ENCODE measurements at places on chromosomes 1 and 21. TPM values are rescaled to one million over a fixed set of nuclear protein-coding genes. Genes with fewer than 3 reads are reported as not detected.

GRCh38 chr1:193437785-193438184 is 251.4 kb upstream of the B3GALT2 start:
- DNase-seq, result no peak

- no peak for DNase-seq
These were observed 37.0 kb upstream of the LRRC3 start for GRCh38 chr21:44418108-44418875.

DNA sequence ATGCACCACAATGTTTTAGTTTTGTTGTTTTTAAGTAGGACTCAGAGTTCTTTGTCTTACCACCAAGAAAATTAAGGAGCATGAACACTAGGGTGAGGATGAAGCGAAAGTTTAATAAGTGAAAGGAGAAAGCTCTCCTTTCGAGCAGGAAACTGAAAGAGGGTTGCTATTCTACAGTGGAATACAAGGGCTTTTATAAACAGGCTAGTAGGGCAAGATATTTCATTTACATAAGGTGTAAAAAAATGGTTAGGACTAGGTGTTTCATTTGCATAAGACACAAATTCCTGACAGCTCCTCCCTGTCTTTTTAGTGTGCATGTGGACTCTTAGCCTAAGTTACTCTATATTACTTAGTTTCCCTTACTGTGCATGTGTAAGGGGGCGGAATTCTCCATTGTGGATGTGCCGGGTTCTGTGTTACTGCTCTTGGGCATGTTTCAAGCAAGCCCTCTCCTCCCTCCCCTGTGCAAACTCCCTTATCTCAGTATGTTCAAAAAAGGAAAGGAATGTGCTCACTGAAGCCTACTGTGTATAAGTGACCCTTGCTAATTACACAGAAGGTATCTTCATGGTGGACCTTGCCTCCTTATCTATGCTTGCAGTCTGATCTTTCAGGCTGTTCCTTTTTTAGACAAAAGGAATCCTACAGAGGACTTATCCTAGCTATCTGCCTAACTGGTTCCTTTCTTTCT is 7.3 kb downstream of the TSHB start:
- DNase-seq, result no peak

Gene LAMTOR2
- total RNA-seq, result 108 TPM

Gene SPRR2G
- total RNA-seq, result not detected

Gene GJB3
- total RNA-seq, result 29.7 TPM
